ENCODE measurements at places on chromosomes 7 and 10.

DNA sequence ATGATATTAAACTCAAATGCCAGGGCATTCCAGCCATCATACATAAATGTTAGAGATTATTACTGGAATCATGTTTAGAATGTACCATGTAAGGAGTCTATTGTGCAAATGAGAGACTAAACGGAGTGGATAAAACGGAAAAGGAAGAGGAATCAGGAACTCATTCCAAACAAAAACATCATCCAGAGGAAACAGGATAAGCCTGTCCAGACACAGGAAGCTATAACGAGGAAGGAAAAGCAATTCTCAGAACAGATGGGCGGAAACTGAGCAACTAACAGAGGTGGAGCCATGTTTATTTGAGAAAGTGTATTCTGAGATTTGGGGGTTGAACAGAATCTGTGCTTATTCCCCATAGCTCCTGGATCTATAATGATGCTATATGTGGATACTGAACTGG lies 52.3 kb upstream of the TRIM24 start:
- DNase-seq: no peak

DNA sequence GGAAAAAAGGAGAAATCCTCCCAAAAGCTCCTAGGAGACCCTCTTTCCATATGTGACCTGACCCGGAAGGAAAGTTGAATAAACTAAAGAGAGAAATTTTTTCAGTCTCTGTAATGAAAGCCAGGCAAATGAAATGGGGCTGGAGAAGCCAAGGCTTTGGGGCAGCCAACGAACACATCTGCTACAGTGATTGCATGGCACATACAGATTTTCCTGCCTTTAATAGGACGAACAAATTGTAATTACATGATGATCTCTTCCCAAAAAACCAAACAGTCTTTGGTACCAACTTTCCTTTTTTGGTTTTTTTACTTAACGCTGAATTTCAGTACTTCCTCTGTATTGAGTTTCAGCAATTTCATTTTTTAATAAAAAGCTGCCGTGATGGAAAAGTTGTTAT lies 23.5 kb upstream of the PTN start:
- no peak for DNase-seq

DNA sequence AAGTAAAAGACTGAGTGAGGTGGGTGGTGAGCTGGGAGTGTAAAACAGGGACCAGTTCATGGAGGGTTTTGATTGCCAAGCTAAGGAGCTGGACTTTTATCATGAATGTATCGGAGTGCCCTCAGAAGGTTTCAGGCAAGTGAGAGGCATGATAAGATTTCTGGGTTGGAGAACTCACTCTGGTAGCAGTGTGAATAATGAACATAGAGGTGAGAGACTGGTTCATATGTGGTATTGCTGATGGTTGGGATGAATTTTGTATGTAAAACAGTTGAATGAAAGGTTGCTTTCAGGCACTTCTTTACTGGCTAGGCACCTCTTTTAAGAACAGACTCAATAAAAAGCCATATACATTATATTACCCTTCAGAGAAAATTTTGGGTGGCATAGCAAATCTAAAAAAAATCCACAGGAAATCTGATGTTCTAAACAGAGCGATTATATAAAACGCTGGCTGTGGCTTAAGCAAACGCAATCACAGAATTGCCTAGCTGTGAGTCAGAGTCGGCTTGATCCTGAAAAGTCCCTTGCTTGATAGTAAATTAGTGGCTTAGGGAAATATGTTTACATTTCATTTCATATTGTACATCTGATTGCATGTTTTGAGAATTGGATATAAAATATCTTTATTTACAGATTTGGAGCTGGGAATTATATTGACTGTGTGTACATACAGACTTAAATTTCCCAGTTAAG lies 92.9 kb upstream of the HDAC9 start:
- no peak for DNase-seq

- DNase-seq: no peak
These were observed 55.6 kb upstream of the DLX6 start for GRCh38 chr7:96949766-96950165.

DNA sequence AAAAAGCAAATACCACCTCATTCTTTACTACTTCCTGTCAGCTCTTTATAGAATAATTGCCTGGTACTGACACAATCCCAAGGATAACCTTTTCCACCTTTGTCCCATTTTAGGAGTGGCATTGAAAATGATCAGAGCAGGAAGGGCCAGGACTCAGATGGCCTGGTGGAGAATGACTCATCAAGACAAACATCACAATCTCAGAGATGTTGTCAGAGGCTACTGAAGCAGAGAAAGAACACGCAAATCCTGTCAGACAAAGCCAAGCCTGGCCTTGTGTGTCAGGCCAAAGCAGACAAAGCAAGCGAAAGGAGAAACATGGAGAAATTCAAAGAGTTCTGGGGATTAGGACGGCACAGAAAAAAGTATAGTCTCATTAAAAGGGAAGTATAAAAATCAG lies 40.9 kb downstream of the NSUN6 start:
- no peak for DNase-seq

DNA sequence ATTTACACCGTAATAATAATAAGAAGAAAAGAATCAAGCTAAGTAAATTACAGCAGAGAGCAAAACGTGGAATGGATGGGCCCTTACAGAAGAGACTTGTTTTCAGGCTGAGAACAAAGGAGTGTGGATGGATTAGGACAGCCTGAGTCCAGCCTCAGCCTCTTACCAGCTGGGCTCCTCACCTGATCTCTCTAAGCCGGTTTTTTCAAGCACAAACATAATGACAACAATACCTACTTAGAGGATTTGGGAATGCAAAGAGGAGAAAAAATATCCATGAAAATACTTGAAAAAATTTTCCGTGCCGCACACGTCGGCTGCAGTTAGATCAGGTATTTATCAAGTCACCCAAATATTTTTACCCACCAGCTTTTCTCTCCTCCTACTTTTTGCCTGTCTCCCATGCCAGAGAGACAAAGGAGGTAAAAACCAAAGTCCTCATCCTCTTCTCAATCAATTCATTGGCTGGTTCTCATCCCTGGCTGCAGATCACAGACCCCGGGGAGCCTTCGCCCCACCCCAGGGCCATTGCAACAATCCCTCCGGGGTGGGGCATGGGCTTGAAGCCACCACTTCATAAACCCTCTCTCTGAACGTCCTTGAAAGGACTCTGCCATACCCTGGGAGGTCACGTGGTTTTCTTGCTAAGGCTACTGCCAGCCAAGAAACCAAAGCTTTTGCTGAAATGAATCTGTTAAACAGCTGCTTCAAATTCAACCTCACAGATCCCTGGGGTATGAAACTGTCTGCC lies 29.7 kb upstream of the GTF2I start:
- DNase-seq: no peak

- DNase-seq: no peak
These were observed 75.2 kb downstream of the PRLHR start for GRCh38 chr10:118520116-118520742.

- no peak for DNase-seq
These were observed 124.9 kb upstream of the HDAC9 start for GRCh38 chr7:18370633-18371032.

GRCh38 chr7:1407892-1408291 lies 51.4 kb downstream of the MICALL2 start:
- no peak for DNase-seq

Data from stimulated activated CD4-positive, alpha-beta T cell treated with anti-CD3 and anti-CD28 coated beads, TNF-alpha, amount 100 ng/mL, for 24 hours (primary cell).